ENCODE measurements at places on chromosomes 2 and 18. TPM values are rescaled to one million over a fixed set of nuclear protein-coding genes. Genes with fewer than 3 reads are reported as not detected.

Gene VWC2L
- not detected for total RNA-seq

Gene SLC38A11
- total RNA-seq = not detected

Gene ARHGEF4
- 0.51 TPM for total RNA-seq

Gene CRYGD
- total RNA-seq = not detected

Gene ALLC
- not detected for total RNA-seq

Gene SKA1
- total RNA-seq = 28.7 TPM

Gene C2orf66
- not detected for total RNA-seq

Gene G6PC2
- not detected for total RNA-seq

Gene MC4R
- not detected for total RNA-seq

Gene LRRTM1
- total RNA-seq = not detected

Gene RUFY4
- not detected for total RNA-seq

Gene CYP1B1
- total RNA-seq = 19.4 TPM

Gene SCN3A
- total RNA-seq = not detected

Gene MOGAT1
- not detected for total RNA-seq

Gene NEU2
- not detected for total RNA-seq

Gene LNPK
- total RNA-seq = 31.7 TPM

Gene CEP76
- total RNA-seq = 11.3 TPM

Gene SERPINB8
- 16.8 TPM for total RNA-seq

Gene KLHL14
- total RNA-seq = not detected

Gene C1QL2
- not detected for total RNA-seq

Gene LIMS4
- total RNA-seq = 0.79 TPM

Gene WDSUB1
- total RNA-seq = 4.6 TPM

Gene REG3G
- total RNA-seq = not detected

Gene CNRIP1
- total RNA-seq = 0.11 TPM

Gene CIB4
- total RNA-seq = not detected

Gene LINC00305
- not detected for total RNA-seq

Measured in CD8-positive, alpha-beta memory T cell (primary cell).